ENCODE measurements at places on chromosomes 2 and 18. TPM values are rescaled to one million over a fixed set of nuclear protein-coding genes. Genes with fewer than 3 reads are reported as not detected.
A peak's percentile ranks its signal among the peaks of the same experiment; 100 is the strongest.

DNA sequence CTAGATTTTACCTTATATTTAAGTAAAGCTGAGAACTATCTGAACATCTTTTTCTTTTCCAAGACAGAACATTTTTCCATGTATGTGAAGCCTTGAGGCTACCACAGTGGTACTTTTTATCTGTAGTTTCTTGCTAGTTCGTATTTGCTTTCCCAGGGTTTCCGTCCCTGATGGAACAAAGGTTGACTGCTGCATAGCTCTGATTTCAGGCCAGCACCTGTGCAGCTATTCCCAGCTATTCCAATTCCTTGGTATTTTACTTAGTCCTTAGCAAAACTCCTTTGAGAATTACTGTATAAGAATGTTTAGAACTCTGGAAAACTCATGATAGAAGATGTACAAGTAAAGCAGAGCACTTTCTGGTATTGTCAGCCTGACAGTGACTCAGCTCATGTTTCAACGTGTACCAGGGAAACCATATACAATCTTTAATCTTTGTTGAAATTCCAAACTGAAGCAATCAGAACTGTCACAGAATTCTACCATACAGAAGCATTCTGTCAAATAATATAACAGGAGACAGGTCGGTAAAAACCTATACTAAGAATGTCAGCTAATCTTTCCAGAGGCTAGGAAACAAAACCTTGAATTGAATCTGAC lies 162.2 kb downstream of the PKP4 start:
- no peak for DNase-seq

DNA sequence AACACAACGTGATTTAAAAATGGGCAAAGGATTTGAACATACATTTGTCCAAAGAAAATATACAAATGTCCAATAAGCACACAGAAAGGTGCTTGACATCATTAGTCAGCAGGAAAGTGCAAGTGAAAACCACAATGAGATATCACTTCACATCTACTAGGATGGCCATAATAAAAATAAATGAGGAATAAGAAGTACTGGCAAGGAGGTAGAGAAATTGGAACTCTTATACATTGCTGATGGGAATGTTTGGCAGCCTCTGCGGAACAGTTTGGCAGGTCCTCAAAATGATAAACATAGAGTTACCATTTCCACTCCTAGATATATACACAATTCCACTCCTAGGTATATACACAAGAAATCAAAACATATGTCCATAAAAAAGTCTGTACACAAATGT lies 51.0 kb upstream of the PGAP1 start:
- no peak for DNase-seq

- DNase-seq = no peak
Measured at GRCh38 chr18:44725300-44726058, 44.8 kb downstream of the SETBP1 start.

DNA sequence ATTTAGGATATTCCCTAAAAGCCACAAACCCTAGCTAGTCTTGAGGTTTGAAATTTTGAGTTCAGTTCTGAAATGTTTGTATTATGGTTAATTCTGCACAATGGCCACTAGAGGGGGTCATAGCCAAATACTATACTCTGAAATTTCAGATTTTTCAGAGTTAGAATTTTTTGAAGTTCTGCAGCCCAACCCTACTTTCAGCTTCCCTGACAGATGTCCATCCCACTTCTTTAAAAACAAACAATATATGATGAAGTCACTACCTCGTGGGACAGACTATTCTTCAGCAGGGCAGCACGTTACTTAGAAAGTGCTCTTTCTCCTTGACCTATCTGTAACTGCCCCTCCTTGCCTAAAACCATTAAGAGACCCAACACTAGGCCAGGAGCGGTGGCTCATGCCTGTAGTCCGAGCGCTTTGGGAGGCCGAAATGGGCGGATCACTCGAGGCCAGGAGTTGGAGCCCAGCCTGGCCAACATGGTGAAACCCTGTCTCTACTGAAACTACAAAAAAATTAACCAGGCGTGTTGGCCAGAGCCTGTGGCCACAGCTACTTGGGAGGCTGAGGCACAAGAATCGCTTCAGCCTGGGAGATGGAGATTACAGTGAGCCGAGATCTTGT lies 48.2 kb upstream of the PAPOLG start:
- DNase-seq = no peak

DNA sequence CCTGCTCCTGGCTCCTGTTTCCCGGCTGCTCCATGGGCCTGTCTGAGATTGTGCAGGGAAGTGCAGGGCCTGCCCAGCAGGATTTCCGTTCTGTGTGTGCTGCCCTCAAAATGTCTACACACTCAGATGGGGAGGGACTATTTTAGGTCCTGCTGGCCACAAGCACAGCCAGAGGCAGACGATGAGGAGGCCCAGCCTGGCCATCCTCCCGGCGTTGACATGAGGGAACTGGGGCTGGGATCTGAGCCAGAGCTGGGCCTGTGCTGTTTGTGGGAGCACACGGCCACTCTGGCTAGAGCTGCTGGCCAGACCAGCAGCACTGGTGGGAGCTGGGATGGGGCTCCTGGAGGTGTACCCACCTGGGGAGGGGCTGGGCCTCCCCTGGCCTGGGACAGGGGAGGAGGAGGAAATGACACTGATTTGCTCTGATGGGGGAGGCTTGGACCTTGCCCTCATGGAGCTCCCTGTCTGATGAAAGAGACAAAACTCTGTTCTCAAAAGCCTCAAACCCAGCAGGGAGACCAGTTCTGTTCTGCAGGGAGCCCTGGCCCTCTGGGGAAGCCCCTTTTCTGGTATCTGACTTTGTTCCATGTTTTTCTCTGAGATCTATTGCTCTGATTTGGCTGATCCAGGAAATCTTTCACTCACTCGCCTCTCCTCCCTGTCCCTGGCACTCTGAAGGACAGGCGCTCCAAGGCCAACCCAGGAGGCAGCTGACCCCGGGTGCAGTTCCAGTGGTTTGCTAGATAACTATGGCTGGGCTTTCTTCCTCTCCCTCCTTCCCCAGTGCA lies 161.8 kb downstream of the DYSF start:
- peak; percentile 31 for DNase-seq

DNA sequence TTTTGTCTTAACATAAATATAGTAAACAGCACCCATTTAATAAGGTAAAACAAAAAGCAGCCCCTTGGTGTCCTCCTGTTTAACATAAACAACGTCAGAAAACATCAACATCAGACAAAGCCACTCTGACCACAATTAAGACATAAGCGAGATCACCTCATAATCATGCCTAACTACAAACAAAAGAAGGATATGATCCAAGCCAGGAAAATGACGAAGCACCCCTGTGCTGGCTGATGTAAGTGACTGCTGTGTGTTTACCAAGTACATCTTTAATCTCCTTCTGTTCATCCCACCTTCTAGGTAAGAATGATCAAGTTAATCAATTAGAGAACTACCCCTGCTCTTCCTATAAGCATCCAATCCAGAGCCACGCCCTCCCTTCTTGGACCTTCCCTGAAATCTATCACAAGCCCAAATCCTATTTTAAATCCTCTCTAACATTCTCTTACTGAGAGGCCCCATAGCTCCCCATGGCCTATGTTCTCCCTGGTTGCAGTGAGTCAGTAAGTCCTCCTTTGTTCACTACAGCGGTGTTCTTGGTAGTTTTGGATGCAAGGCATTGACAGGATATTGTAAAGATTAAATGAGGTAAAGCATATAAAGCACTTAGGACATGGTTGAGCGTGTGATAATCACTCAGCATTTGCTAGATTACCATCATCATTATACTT lies 424.2 kb downstream of the TSN start:
- DNase-seq = no peak

GRCh38 chr2:106020821-106021661 lies 173.1 kb downstream of the UXS1 start:
- DNase-seq = no peak

- no peak for DNase-seq
Measured at GRCh38 chr2:120964819-120965218, 229.2 kb downstream of the GLI2 start.

DNA sequence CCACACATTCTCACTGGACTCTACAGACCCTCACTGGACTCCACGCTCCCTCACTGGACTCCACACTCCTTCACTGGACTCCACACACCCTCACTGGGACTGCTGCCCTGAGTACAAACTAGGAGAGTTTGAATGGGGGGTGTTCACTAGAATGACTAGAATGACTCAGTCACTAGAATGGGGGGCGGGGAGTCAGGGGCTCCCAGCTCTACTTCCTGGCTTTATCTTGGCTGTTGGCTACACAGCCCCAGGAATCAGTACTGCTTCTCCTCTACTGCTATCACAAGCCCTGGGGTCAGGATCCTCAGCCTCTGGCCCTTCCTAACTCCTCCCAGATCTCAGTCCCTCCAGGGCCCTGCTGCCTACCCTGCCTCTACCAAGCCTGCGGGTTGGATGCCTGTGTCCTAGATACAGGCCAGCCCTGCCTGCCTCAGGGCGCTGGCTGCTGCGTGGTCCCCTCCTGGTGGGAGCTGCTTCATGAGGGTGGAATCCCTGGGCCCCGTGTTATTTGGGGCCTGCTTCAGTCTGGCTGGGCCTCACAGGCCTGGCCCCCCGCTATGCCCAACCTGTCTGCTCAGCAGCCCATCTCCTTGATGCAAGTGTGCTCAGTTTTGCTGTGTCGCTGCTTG lies 7.8 kb downstream of the PTMA start:
- no peak for DNase-seq

DNA sequence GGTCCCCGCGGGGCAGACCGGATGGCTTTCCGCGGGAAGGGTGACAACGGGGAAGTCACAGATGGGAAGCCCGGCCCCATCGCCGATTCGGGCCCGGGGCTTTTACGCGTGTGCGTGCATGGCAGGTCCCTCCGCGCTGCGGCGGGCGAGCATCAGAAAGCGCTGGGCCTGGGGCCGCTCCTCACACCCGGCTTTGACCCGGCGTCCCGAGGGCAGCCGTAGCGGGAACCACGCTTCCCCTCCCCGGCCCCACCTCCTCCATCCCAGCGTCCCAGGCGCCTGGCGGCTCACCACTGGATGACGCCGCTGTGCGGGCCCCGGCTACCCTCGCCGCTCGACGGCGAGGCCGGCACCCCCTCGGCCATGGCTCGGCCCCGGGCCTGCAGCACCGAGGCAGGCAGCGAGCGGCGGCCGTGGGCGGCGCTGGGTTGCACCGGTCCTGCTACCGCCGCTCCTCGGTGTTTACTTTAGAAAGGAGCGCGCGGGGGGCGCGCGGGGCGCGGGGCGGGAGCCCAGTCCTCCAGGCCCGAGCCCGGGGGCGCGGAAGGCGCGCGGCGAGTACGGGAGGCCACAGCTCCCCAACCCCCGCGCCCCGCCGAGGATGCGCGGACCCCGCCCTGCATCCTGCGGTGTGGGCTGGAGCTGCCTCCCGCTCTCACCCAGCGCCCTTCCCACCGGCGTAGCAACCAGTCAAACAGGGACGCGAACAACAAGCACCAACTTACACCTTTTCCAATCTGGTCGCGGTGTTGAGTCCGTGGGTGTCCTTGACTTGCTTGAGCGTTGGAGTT lies 806 bp downstream of the RFX8 start:
- no peak for DNase-seq

- DNase-seq = no peak
Measured at GRCh38 chr2:135863233-135863632, 13.0 kb downstream of the MCM6 start.

GRCh38 chr2:136052369-136053362 lies 65.3 kb downstream of the CXCR4 start:
- no peak for DNase-seq

DNA sequence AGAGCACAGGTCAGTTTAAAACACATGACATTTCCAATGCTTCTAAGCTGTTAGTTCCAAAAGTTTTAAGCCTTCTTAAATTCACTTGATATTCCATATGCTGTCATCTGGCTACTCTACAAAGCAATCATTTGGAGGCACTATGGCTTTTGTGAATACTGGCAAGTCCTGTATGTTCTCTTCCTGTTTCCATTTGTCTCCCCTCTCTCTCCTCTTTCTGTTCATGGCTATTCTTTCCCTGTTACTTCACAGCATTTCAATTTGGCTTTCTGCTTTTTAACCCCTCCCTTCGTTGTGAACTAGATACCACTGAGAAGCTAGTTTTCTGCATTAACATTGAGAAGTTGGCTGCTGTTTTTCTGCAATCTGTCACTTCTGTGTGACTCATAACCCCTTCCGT lies 1337.2 kb upstream of the CELF4 start:
- DNase-seq = no peak

DNA sequence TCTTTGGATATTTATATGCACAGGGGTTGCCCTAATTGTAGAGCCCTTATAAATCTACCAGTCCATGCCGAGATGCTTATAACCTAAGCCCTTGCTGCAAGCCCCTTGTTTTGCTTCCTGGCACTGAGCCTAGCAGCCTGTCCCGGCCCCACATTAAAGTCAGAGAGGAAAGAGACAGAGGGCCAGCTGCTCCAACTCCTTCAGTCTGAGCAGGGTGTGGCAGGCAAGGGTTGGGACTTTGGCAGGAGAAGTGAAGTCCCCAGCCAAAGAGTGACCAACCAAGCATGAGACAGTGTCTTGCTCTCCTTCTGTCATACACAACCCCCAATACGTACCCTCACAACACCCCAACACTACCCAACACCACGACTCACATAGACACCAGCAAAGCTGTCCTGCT lies 54.7 kb upstream of the FZD7 start:
- DNase-seq = no peak

DNA sequence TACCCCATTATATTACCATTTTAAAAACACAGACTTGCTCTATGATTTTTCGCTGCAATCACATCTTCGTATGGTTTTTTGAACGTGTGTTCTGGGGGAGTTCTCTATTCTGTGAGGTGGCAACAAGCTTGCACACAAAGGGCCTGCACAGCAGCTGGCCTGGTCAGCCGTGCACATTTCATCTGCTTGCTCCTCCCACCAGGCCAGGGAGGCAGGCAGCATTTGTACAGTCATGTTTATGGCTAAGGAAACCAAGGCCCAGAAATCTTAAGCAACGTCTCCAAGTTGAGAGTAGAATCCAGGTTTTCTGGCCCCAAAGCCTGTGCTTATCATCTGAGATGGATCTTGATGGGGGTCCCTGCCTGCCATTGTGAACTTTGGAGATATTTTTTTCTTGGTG lies 106.4 kb upstream of the SMIM21 start:
- DNase-seq = no peak

DNA sequence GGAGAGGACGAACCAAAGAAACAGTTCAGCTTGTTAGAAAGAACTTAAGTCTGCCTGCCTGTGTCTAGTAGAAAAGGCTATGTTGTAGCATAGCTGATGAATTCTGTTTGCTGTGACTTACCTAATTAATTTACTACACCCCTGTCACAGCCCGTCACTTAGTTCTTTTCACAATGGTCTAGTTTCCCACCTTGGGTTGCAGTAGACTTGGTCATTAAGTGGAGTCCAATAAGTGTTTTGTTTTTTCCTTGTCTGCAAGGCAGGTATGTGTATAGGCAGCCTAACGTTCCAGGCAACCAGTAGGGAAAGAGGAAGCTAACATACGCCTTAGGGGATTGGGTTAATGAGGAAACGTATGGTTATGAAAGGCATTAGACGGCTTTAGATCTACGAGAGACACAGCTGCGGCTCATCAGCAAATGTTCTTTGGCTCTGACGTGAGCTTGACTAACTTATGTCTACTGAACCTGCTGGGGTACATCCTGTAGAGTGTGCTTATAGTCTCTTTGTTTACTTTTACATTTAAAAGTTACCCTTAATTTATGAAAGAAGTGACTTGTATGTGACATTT lies 180.1 kb downstream of the PRPF40A start:
- no peak for DNase-seq

CMPK2 gene
- total RNA-seq = 41.7 TPM

SP140 gene
- 1.8 TPM for total RNA-seq

LRRFIP1 gene
- 56.1 TPM for total RNA-seq

RGPD6 gene
- total RNA-seq = 27.4 TPM

NAT8 gene
- total RNA-seq = 27.6 TPM

TACR1 gene
- total RNA-seq = not detected

CTLA4 gene
- 0.17 TPM for total RNA-seq

FBLN7 gene
- 1.6 TPM for total RNA-seq

PSMA8 gene
- 0.14 TPM for total RNA-seq

SEC11C gene
- total RNA-seq = 125 TPM

APOB gene
- 2,949 TPM for total RNA-seq

MREG gene
- total RNA-seq = 2.4 TPM

Data from liver (tissue), 10 donors.